ENCODE measurements at places on chromosomes 16 and 17.
A peak's percentile ranks its signal among the peaks of the same experiment; 100 is the strongest.

DNA sequence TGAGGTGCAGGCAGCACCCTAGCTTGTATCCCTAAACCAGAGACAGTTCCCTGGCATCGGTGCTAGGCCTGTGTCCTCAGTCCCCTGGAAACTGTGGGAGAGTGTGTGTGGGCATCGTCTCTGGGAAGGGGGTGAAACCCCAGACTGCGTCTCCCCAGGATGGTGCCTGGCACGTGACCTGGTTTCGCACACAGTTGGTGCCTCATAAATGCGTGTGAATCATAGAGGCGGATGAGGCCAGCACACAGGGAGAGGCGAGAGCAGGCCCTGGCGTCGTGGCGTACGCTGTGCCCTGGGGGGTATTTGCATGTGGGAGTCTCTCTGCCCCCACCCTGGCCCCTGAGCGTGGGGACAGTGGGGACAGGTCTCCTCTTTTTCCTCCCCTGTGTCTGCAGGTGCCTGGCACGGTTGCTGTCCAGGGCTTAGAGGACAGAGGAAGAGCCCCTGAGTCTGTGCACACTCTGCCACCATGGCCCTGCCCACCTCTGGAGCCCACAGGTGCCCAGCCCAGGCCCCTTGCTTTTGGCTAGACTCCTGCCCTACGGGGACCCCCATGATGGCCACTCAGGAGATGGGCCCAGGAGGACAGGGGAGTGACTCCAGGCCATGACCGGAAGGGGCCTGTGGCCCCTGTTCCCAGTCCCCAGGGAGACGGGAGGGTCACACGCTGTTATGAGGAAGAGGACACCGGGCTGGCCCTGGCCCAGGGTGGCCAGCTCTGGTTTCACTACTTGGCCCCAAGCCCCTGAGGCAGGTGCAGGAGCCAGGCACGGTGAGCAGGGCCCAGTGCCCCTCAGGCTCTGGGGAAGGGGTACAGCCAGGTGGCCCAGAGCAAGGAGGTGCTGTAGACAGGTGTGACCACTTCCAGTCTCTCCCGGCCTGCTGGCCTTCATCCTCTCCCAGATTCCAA lies 1.3 kb upstream of the FSCN2 start:
- H3K4me1 ChIP-seq = no peaks in the 10 kb centered on the region
- peaks cover 6% of the 10 kb centered on the region for H3K27me3 ChIP-seq
- H3K27ac ChIP-seq = no peak overlapping the region
- no peak for DNase-seq
- no peak overlapping the region for H3K4me3 ChIP-seq

GRCh38 chr17:77303620-77304019 lies 162.9 kb downstream of the SEC14L1 start:
- H3K36me3 ChIP-seq = no peaks in the 10 kb centered on the region
- no peak for DNase-seq
- no peaks in the 10 kb centered on the region for H3K4me1 ChIP-seq
- H3K27me3 ChIP-seq = peaks cover 8% of the 10 kb centered on the region

DNA sequence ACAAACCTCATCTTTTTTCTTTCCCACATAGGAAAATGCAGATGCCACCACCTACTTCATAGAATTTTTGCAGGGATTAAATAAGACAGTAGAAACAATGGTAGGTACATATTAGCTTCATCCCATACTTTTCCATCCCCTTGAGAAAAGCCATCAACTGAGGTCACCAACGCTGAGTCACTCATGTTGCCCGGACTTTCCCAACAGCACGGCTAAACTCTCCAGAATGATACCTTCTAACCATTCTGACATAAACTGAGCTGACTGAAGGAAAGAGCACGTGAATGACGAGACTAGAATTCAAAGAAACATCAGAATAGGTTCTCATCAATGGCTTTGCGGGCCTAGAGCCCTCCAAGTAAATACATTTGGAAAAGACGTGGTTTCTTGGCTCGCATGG lies 146.0 kb upstream of the RCVRN start:
- no peak for DNase-seq
- peaks cover 46% of the 10 kb centered on the region for H3K4me1 ChIP-seq
- no peaks in the 10 kb centered on the region for H3K27me3 ChIP-seq
- peak overlapping the region; percentile 56 for H3K4me3 ChIP-seq
- H3K27ac ChIP-seq = peak overlapping the region; percentile 89
- peaks cover 12% of the 10 kb centered on the region for H3K36me3 ChIP-seq

DNA sequence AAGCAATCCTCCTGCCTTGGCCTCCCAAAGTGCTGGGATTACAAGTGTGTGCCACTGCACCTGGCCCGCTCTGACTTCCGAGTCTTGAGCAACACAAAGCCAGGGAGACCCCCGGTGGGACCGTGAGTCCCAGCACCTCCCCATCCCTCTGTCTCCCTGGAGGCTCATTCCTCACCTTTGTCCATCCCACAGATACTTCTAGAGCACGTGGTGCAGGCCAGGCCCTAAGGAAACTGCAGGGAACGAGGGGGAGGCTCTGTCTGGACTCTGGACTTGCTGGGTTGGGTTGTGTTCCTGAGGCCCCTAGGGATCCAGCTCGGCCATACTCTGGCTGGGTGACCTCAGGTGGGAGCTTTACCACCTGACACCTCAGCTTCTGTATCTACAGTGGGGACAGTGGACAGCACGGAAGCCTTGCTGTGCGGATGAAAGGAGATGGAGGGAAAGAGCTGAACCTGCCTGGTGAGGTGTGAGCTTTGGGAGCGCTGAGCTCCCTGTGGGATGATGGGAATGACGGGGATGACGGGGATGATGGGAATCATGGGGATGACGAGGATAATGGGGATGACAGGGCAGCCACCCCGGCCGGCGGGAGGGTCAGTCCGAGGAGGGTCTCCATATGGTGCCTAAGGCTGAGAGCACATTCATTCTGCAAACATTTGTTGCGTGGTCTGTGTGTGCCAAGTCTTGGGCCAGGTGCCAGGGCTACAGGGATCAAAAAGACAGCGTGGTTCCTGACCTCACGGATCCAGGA lies 26.6 kb downstream of the C16orf74 start:
- H3K4me1 ChIP-seq = peaks cover under 1% of the 10 kb centered on the region
- no peak overlapping the region for H3K4me3 ChIP-seq
- H3K27ac ChIP-seq = no peak overlapping the region
- peaks cover 3% of the 10 kb centered on the region for H3K36me3 ChIP-seq

GRCh38 chr16:87046235-87046634 lies 271.0 kb downstream of the C16orf95 start:
- H3K27me3 ChIP-seq = peaks cover 43% of the 10 kb centered on the region
- no peak for DNase-seq
- peaks cover 3% of the 10 kb centered on the region for H3K36me3 ChIP-seq
- H3K4me1 ChIP-seq = no peaks in the 10 kb centered on the region

GRCh38 chr16:83244057-83244456 lies 563.7 kb upstream of the HSBP1 start:
- H3K27ac ChIP-seq = no peak overlapping the region
- H3K27me3 ChIP-seq = peaks cover 23% of the 10 kb centered on the region
- no peak for DNase-seq

- H3K27me3 ChIP-seq = peaks cover 92% of the 10 kb centered on the region
- H3K4me1 ChIP-seq = peaks cover 26% of the 10 kb centered on the region
- H3K27ac ChIP-seq = peak overlapping the region; percentile 84
- peaks cover 33% of the 10 kb centered on the region for H3K36me3 ChIP-seq
- H3K4me3 ChIP-seq = peak overlapping the region; percentile 72
- no peak for DNase-seq
These were observed 5.2 kb upstream of the OR1F1 start for GRCh38 chr16:3182608-3183444.

- H3K27me3 ChIP-seq = peaks cover 15% of the 10 kb centered on the region
- no peak overlapping the region for H3K27ac ChIP-seq
- H3K36me3 ChIP-seq = no peaks in the 10 kb centered on the region
- H3K4me3 ChIP-seq = no peak overlapping the region
- no peak for DNase-seq
These were observed 22.9 kb downstream of the FOXN1 start for GRCh38 chr17:28529013-28529400.

DNA sequence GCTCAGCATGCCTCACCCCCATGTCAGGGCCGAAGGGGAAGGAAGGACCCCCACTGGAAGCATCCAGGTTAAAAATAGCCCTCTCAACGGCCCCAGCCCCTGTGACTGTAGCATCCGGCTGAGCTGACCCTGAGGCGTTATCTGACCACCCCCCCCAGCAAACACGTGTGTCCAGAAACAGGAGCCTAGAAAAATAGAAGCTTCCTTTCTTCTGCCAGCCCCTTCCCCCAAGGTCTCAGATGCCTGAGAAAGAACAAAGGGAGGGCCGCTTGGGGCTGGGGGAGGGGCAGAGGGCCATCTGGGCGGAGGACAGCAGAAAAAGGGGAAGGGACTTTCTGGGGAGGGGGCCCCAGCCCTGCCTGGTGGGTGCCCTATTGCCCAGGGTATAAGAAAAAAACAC lies 55.8 kb downstream of the ACTG1 start:
- H3K36me3 ChIP-seq = no peaks in the 10 kb centered on the region
- H3K27ac ChIP-seq = no peak overlapping the region
- peaks cover 4% of the 10 kb centered on the region for H3K4me1 ChIP-seq
- H3K27me3 ChIP-seq = no peaks in the 10 kb centered on the region
- DNase-seq = no peak

- DNase-seq = no peak
- H3K4me3 ChIP-seq = no peak overlapping the region
- H3K27me3 ChIP-seq = peaks cover 42% of the 10 kb centered on the region
- H3K27ac ChIP-seq = no peak overlapping the region
- no peaks in the 10 kb centered on the region for H3K4me1 ChIP-seq
These were observed 2.5 kb upstream of the CEP295NL start for GRCh38 chr17:78905541-78905940.

DNA sequence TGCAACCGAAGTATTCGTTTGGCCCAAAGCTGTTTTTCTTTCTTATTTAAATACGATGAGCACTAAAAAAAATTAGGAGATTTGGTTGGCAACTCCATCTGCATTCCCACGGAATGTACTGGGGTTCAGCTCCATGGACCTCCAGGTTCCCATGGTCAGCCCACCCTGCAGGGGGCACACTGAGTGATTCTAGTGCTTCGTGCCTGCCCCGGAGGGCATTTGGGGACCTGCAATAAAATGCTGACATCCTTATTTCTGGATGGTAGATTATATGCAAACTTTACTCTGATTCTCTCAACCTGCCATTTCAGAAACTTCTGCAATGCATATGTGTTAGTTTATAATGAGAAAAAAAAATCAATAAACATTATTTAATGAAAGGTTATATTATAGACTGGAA lies 339.4 kb downstream of the XYLT1 start:
- H3K36me3 ChIP-seq = peaks cover 34% of the 10 kb centered on the region
- no peak for DNase-seq
- H3K27me3 ChIP-seq = no peaks in the 10 kb centered on the region
- H3K27ac ChIP-seq = no peak overlapping the region

GRCh38 chr17:54194268-54194667 lies 371.5 kb downstream of the KIF2B start:
- H3K36me3 ChIP-seq = no peaks in the 10 kb centered on the region
- DNase-seq = no peak
- no peaks in the 10 kb centered on the region for H3K27me3 ChIP-seq
- no peak overlapping the region for H3K27ac ChIP-seq
- no peaks in the 10 kb centered on the region for H3K4me1 ChIP-seq

DNA sequence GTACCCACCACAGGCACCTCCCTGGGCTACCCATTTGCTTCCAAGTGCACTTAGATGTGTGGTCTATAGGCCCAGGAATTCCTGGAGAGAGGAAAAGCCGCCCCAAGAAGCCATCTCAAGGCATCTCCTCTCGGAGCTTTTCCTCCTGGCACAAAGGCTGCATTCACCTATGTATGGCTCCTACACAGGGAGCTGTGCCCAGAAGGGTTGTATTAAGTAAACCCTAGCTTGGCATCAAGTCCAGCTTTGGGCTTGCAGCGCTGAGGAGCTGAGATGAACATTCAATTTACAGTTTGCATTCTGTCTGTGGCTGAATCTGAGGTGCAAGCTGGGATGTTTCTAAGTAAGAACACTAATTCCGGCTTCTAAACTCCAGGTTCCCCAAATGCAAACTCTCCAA lies 81.3 kb downstream of the CDYL2 start:
- DNase-seq = no peak
- H3K4me3 ChIP-seq = no peak overlapping the region
- H3K36me3 ChIP-seq = no peaks in the 10 kb centered on the region

GRCh38 chr17:66595893-66596292 lies 239.0 kb upstream of the CACNG5 start:
- no peaks in the 10 kb centered on the region for H3K36me3 ChIP-seq
- H3K4me3 ChIP-seq = no peak overlapping the region
- H3K27ac ChIP-seq = no peak overlapping the region
- H3K27me3 ChIP-seq = no peaks in the 10 kb centered on the region

DNA sequence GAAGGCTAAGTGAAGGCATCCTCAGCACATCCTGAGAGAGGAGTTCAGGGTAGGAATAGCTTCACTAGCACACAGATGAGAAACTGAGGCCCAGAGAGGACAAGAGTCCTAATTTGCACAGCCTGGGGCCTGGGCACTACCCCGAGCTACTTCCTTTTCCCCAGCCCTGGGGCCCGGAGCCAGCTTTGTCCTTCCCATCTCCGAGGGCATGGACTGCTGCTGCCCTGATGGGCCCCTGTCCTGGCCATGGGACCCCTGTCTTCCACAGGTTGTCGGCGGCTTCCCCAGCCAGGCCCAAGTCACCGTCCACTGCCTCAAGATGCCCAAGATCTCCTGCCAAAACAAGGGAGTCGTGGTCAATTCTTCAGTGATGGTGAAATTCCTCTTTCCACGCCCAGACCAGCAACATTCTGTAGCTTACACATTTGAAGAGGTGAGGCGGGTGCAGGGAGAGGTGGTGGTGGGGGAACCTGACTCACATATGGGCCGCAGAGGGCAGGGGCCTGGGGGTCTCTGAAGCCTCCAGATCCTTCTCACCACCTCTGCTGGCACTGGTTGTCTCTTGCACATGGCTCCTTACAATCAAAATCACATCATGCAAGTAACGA lies 11.4 kb upstream of the NLRC5 start:
- H3K36me3 ChIP-seq = peaks cover 10% of the 10 kb centered on the region
- DNase-seq = no peak
- no peaks in the 10 kb centered on the region for H3K27me3 ChIP-seq
- H3K27ac ChIP-seq = no peak overlapping the region
- peaks cover 44% of the 10 kb centered on the region for H3K4me1 ChIP-seq
- H3K4me3 ChIP-seq = no peak overlapping the region

- H3K36me3 ChIP-seq = peaks cover 37% of the 10 kb centered on the region
- H3K4me3 ChIP-seq = no peak overlapping the region
- no peak overlapping the region for H3K27ac ChIP-seq
- DNase-seq = no peak
- H3K4me1 ChIP-seq = peaks cover 10% of the 10 kb centered on the region
These were observed 125.3 kb upstream of the SMURF2 start for GRCh38 chr17:64787255-64787920.

- no peaks in the 10 kb centered on the region for H3K36me3 ChIP-seq
- DNase-seq = no peak
- peaks cover 58% of the 10 kb centered on the region for H3K27me3 ChIP-seq
- H3K4me3 ChIP-seq = no peak overlapping the region
- H3K27ac ChIP-seq = no peak overlapping the region
- no peaks in the 10 kb centered on the region for H3K4me1 ChIP-seq
These were observed 40.9 kb upstream of the RBFOX3 start for GRCh38 chr17:79651761-79652160.

- H3K4me3 ChIP-seq = no peak overlapping the region
- no peaks in the 10 kb centered on the region for H3K27me3 ChIP-seq
- peaks cover 22% of the 10 kb centered on the region for H3K36me3 ChIP-seq
- H3K27ac ChIP-seq = no peak overlapping the region
These were observed 7.8 kb upstream of the MLLT6 start for GRCh38 chr17:38697061-38697820.

- peaks cover 49% of the 10 kb centered on the region for H3K4me1 ChIP-seq
- peak overlapping the region; percentile 29 for H3K27ac ChIP-seq
- H3K27me3 ChIP-seq = no peaks in the 10 kb centered on the region
- peaks cover 9% of the 10 kb centered on the region for H3K36me3 ChIP-seq
- peak; percentile 40 for DNase-seq
These were observed 514 bp downstream of the THRA start for GRCh38 chr17:40063187-40063771.

- peaks cover 7% of the 10 kb centered on the region for H3K4me1 ChIP-seq
- peak overlapping the region; percentile 8 for H3K27ac ChIP-seq
- no peak overlapping the region for H3K4me3 ChIP-seq
- peak; percentile 7 for DNase-seq
These were observed 115.1 kb downstream of the HIC1 start for GRCh38 chr17:2170023-2170422.
